Adrenal gland (tissue), 19 donors: ENCODE measurements at places on chromosomes 2 and 18. TPM values are rescaled to one million over a fixed set of nuclear protein-coding genes. Genes with fewer than 3 reads are reported as not detected.
A peak's percentile ranks its signal among the peaks of the same experiment; 100 is the strongest.

The EPB41L3 gene
- total RNA-seq = 169 TPM

The SLC11A1 gene
- 15.1 TPM for total RNA-seq

The COL5A2 gene
- total RNA-seq = 15.7 TPM

The LYPD6B gene
- 0.47 TPM for total RNA-seq

The ALPP gene
- not detected for total RNA-seq

The TP53I3 gene
- total RNA-seq = 27.7 TPM

The CFC1 gene
- total RNA-seq = not detected

The C2orf42 gene
- total RNA-seq = 21.5 TPM

The C2orf92 gene
- total RNA-seq = 6.1 TPM

DNA sequence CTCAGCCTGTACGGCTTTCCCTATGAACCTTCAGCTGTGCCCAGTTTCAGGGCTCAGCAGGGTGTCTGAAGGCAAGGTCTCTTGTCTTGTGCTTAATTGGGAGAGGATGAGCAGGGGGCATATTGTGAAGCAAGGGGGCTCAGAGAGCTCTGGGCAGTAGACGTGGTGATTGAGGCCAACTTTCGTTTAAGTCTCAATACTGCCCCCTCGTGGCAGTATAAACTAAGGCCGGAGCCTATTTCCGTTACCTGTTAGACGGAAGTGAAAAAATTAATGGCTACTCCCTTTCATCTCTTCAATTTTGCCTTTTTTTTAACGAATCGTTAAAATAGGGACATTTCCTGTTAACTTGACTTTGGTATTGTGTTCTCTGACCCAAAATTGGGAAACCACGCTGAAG lies 193.4 kb downstream of the TDRD15 start:
- no peaks in the 10 kb centered on the region for H3K36me3 ChIP-seq
- no peaks in the 10 kb centered on the region for H3K27me3 ChIP-seq
- H3K4me3 ChIP-seq = no peak overlapping the region
- no peak overlapping the region for H3K27ac ChIP-seq

DNA sequence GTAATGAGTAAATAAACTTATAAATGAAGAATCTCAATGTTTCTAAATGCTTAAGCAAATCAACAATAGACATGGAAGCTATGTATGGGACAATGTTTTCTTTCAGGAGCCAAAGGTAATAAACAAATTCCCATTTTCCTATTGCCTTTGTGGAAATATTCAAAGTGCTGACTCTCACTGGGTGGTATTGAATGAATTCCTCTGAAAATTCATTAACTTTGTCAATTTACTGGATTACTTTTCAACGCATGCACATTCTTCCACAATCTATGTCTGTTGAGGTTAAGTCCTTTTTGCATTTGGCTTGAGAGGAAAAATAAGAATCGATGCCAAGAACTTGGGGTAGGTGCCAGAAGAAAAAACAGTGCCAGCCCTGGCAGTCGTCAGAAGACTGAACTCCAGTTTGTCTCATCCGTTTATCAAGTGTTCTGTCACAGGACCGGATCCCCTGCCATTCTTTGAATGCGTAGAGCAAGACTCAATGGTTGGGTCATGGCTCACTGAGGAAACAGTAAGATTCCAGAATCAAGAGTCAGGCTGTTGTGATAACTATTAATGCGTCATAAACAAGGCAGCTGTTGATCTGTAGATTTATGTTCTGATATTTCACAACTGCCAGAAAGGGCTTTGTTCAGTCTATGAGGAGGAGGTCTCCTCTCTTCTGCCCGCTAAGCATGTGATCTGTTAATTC lies 133.3 kb downstream of the GFPT1 start:
- no peak overlapping the region for H3K4me3 ChIP-seq
- H3K27me3 ChIP-seq = no peaks in the 10 kb centered on the region
- no peaks in the 10 kb centered on the region for H3K36me3 ChIP-seq
- H3K4me1 ChIP-seq = peaks cover 13% of the 10 kb centered on the region

- no peak overlapping the region for H3K4me3 ChIP-seq
- H3K4me1 ChIP-seq = peaks cover 11% of the 10 kb centered on the region
Measured at GRCh38 chr18:9943311-9943710, 29.5 kb downstream of the VAPA start.

GRCh38 chr2:38200598-38200997 lies 124.6 kb upstream of the CYP1B1 start:
- H3K4me3 ChIP-seq = no peak overlapping the region
- no peak overlapping the region for H3K27ac ChIP-seq
- no peaks in the 10 kb centered on the region for H3K4me1 ChIP-seq
- DNase-seq = no peak
- no peaks in the 10 kb centered on the region for H3K36me3 ChIP-seq

DNA sequence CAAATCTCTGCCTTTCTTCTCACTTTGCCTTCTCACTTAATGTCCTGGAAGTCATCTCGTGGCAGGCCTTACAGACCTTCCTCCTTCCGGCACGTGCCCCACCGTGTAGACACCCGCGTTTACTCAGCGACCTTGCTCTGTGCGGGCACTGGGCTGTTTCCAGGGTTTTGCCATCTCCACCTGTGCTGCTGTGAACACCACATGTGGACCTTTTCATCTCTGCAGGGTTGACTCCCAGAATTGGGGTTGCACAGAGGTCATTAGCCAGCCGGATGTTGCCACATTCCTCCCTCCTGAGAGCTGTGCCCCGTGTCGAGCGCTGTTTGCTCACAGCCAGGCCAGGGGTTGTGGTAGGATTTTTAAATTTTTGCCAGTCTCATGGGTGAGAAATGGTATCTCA lies 25.4 kb downstream of the KCNG2 start:
- H3K4me3 ChIP-seq = no peak overlapping the region
- no peaks in the 10 kb centered on the region for H3K4me1 ChIP-seq
- no peak for DNase-seq
- H3K27me3 ChIP-seq = no peaks in the 10 kb centered on the region
- no peak overlapping the region for H3K27ac ChIP-seq

- no peaks in the 10 kb centered on the region for H3K4me1 ChIP-seq
- no peaks in the 10 kb centered on the region for H3K27me3 ChIP-seq
- H3K27ac ChIP-seq = no peak overlapping the region
- no peaks in the 10 kb centered on the region for H3K36me3 ChIP-seq
- DNase-seq = no peak
Measured at GRCh38 chr18:78773819-78774218, 205.8 kb upstream of the SALL3 start.

- no peak overlapping the region for H3K4me3 ChIP-seq
- no peaks in the 10 kb centered on the region for H3K36me3 ChIP-seq
- peak overlapping the region; percentile 72 for H3K27ac ChIP-seq
- DNase-seq = peak; percentile 25
Measured at GRCh38 chr2:151315381-151315903, 26.0 kb upstream of the NMI start.

DNA sequence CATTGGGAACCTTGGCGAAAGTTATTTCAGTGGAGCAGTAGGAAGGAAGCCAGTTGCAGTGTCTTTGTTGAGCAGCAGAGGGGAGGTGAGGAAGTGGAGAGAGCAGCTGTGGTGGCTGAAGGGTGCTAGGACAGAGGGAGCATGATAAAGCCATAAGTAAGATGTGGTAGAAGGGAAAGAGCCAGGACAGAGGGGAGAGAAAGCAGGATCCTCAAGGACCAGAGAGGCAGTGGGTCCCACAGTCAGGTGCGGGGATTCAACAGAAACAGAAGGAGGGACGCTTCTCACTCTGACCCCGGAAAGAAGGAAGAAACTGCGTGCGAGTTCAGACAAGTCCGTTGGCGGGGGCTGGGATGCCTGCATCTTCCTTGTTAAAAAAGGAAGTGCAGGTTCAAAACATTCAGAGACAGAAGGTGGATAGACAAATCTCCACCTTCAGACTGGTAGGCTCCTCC lies at the start of gene CXCR2:
CXCR2 (plus strand) TSS at position 403 of the 455 bp plus-strand sequence. CDS start 8,774 bp downstream, outside the sequence.
- no peaks in the 10 kb centered on the region for H3K4me1 ChIP-seq
- H3K36me3 ChIP-seq = no peaks in the 10 kb centered on the region
- H3K27me3 ChIP-seq = no peaks in the 10 kb centered on the region
- DNase-seq = no peak
- H3K27ac ChIP-seq = no peak within 1 kb of the TSS

- H3K4me3 ChIP-seq = no peak overlapping the region
- H3K36me3 ChIP-seq = no peaks in the 10 kb centered on the region
- DNase-seq = no peak
- H3K27ac ChIP-seq = no peak overlapping the region
Measured at GRCh38 chr2:164597983-164598382, 23.3 kb downstream of the GRB14 start.

- H3K4me3 ChIP-seq = no peak overlapping the region
- H3K36me3 ChIP-seq = no peaks in the 10 kb centered on the region
- H3K27me3 ChIP-seq = no peaks in the 10 kb centered on the region
- no peak for DNase-seq
Measured at GRCh38 chr2:151577116-151577515, 157.2 kb downstream of the NEB start.

- no peak for DNase-seq
- H3K4me1 ChIP-seq = no peaks in the 10 kb centered on the region
- H3K27ac ChIP-seq = no peak overlapping the region
- no peak overlapping the region for H3K4me3 ChIP-seq
- no peaks in the 10 kb centered on the region for H3K36me3 ChIP-seq
Measured at GRCh38 chr18:34315591-34316352, 91.1 kb upstream of the NOL4 start.

DNA sequence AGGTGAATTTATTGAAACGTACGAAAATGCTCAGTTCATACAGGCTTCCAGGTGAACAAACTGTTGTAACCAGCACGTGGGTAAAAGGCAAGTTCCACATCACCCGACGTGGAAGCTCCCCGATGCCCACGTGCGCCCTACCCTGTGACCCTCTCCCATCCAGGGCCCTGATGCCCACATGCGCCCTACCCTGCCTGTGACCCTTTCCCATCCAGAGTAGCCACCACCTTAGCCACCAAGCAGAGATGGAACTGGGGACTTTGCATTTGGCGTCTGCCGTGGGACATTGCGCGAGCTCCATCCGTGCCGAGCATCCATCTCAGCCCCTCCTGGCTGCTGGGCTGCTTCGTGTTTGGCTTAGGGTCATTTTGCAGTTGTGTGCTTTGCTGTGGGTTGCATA lies 37.5 kb downstream of the ANO7 start:
- no peaks in the 10 kb centered on the region for H3K36me3 ChIP-seq
- H3K4me3 ChIP-seq = no peak overlapping the region
- H3K27me3 ChIP-seq = no peaks in the 10 kb centered on the region
- H3K27ac ChIP-seq = no peak overlapping the region
- peaks cover 28% of the 10 kb centered on the region for H3K4me1 ChIP-seq

GRCh38 chr2:183242937-183243336 lies 118.7 kb downstream of the NUP35 start:
- no peak overlapping the region for H3K27ac ChIP-seq
- no peaks in the 10 kb centered on the region for H3K4me1 ChIP-seq
- no peaks in the 10 kb centered on the region for H3K36me3 ChIP-seq
- no peaks in the 10 kb centered on the region for H3K27me3 ChIP-seq
- no peak for DNase-seq
- no peak overlapping the region for H3K4me3 ChIP-seq

GRCh38 chr18:69838620-69839411 lies 108.9 kb downstream of the CD226 start:
- no peaks in the 10 kb centered on the region for H3K4me1 ChIP-seq
- no peak overlapping the region for H3K4me3 ChIP-seq
- no peaks in the 10 kb centered on the region for H3K36me3 ChIP-seq
- DNase-seq = no peak
